ENCODE measurements at places on chromosomes 12 and 14.
A peak's percentile ranks its signal among the peaks of the same experiment; 100 is the strongest.

DNA sequence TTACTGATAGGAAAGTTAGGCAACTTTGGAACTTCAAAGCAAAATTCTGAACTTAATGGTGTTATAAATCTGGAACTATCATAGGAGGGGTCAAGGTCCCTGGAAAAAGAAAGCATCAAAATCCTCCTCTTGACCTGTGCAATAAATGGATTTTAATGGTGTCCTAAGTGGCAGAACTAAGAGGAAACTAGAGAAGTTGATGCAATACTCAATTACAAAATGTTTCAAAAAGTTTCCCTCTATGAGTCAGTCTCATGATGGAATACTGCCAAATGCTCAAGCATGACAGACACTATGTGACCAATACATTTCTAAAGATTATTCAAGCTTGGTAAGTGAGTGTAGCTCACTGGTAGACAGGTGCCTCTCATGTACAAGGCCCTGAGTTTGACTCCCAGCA lies 47.7 kb upstream of the ERGIC2 start:
- peak; percentile 65 for DNase-seq

GRCh38 chr12:6200256-6201212 lies at the start of gene CD9:
Gene CD9, plus strand, starts transcription at chr12:6200400. Its CDS starts 100 bp downstream, at chr12:6200500.
- DNase-seq: peak; percentile 56

- peak; percentile 87 for DNase-seq
These were observed 76.8 kb downstream of the ALX1 start for GRCh38 chr12:85356596-85357385.

DNA sequence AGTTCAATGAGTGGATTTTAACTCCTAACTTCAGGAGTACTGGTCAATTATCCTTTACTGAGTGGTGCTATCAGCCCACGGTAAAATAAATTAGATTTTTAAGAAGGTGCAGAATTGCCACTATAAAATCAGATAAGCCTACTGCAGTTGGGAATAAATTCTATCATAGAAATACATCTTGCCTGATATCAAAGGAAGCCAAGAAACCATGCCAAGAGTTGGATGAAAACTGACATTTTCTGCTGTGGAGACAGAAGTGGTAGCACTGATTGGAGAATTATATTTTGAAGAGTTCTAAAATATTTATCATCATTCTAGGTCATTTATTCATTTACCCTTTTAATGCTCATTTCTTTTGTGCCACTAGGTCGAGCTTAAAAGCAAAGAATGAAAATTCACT lies 465.1 kb downstream of the APAF1 start:
- no peak for DNase-seq

GRCh38 chr12:13702381-13702780 lies 279.0 kb downstream of the GRIN2B start:
- no peak for DNase-seq

DNA sequence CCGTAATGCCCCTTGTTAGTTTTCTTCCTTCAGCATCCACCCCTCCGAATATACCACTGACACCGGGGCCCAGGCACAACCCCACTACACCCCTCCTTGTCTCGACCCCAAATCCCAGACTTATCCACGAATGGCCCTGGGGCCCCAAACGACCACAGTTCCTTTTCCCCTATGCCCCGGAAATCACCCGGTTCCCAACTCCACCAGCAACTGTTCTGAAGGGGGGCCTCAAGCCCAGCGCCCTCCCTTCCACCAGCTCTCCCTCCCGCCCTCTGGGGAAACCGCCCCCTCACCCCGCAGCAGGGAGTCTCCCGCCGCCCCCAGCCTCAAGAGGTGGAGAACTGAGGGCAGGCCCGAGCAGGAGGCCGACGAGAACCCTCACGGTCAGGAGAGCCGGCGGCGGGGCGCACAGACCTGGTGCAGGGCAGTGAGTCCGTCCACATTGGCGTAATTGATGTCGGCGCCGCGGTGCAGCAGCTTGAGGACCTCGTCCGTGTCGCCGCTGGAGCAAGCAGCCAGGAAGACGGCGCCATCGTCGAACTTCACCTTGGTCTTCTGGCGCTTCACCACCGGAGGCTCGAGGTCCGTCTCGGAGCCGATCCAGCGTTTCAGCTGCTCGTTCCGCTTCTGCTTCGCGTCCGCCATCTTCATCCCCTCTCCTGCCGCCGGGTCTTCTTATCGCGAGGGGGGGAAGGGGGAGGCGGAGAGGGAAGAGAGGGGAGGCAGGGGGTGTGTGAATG lies 446 bp downstream of the PPP1R12A start:
- DNase-seq: no peak

GRCh38 chr12:120225200-120225558 lies 24.3 kb upstream of the RPLP0 start:
- DNase-seq: no peak

DNA sequence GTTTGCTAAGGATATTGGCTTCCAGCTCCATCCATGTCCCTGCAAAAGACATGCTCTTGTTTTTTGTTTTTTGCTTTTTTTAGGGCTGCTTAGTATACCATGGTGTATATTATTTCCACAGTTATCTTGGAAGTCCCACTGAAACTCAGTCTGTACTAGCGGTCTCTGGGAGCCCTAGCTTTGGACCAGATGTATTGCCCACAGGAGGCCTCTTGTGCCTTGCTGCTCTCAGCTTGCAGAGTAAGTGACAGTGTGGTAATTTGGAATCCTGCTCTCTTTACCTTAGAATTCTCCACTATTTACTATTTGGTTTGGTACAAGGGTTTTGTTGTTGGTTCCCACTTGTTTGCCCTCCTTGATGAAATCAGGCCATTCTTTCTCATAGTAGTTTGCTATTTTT lies 1022.9 kb downstream of the LRFN5 start:
- no peak for DNase-seq

GRCh38 chr12:24948420-24948756 lies 513 bp downstream of the BCAT1 start:
- peak; percentile 65 for DNase-seq

DNA sequence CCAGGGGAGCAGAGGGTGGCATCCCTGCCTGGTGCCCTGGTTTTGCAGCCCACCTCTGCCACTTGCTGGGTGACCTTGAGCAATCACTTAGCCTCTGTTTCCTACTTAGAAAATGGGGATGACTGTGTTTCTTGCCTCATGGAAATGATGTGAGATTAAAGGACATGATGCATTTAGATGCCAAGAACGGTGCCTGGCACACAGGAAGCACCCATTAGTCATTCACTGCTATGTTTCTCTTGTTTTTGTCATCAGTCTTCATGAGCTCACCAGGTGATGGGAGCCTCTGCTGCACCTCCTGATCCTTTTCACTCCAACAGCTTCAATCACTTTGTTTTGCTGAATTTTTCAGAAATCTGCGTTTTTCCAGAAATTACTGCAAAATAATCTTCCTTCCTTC lies 23.6 kb upstream of the ATF1 start:
- no peak for DNase-seq
